ENCODE measurements at places on chromosomes 11 and 22.

GRCh38 chr11:90747057-90747456 is 524.2 kb upstream of the CHORDC1 start:
- DNase-seq, result no peak

- no peak for DNase-seq
Observed at GRCh38 chr22:26122920-26123468, 46.3 kb upstream of the SEZ6L start.

DNA sequence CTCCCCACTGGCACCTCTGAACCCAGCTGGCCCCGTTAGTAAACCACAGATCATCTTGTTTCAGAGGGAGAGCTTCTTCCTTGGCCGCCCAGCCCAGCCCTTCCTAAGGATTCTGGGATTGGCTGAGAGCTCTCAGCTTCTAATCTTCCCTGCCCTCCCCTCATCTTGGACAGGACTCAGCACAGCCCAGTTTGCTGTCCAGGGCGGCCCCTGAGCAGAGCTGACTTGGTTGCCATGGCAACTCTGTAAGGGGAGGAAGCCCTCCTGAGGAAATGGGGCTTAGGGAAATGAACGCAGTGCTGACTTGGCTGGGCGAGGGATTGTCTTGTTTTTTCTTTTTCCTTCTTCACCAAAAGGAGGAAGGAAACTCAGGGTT is 4.6 kb downstream of the APOL4 start:
- peak; percentile 35 for DNase-seq

- DNase-seq, result peak; percentile 66
Observed at GRCh38 chr11:110908401-110909105, 196.3 kb upstream of the ARHGAP20 start.
